D721Med (cell line): ENCODE measurements at places on chromosomes 3 and 15.
A peak's percentile ranks its signal among the peaks of the same experiment; 100 is the strongest.

DNA sequence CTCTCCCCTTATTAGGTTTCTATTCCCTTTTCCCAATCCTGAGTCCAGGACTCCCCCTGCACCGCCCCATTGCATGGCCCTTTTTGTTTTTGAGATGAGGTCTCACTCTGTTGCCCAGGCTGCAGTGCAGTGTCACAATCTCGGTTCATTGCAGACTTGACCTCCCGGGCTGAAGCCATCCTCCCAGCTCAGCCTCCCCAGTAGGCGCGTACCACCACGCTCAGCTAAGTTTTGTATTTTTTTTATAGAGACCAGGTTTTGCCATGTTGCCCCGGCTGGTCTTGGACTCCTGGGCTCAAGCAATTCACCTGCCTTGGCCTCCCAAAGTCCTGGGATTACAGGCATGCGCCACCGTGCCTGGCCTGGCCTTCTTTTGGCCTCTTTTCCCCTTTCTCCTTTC, 29.3 kb downstream of the PDIA5 start:
- no peak for DNase-seq

- DNase-seq, result no peak
Observed at GRCh38 chr3:80612366-80612765, 844.6 kb upstream of the ROBO1 start.

DNA sequence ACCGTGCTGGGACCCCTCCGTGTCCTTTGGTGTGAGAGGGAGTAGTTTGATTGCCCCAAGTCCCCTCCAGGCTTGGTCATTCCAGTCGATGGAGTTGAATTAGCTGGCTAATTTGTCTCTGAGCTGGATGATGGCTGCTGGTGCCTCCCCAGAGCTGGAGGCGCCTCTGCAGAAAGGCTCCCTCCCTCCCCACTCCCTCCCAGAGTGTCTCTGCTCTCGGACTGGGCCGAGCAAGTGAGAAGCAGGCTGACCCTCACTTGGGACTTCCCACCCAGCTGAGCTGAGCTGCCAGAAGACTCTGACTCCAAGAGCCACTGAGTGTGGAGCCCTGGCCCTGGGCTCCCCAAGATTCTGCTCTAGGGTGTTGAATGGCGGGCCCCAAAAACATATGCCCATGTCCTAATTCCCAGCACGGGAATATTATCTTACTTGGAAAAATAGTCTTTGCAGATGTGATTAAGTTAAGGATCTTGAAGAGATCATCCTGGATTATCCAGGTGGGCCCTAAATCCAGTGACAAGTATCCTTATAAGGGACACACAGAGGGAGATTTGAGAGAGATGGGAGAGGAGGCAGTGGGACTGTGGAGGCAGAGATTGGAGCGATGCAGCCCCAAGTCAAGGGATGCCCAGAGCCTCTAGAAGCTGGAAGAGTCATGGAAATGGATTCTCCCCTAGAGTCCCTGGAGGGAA, 60.7 kb upstream of the TLE3 start:
- DNase-seq, result peak; percentile 55

GRCh38 chr15:26628879-26629529, 143.9 kb downstream of the GABRB3 start:
- no peak for DNase-seq

- DNase-seq, result no peak
Observed at GRCh38 chr3:96182756-96183155, 631.6 kb upstream of the EPHA6 start.

DNA sequence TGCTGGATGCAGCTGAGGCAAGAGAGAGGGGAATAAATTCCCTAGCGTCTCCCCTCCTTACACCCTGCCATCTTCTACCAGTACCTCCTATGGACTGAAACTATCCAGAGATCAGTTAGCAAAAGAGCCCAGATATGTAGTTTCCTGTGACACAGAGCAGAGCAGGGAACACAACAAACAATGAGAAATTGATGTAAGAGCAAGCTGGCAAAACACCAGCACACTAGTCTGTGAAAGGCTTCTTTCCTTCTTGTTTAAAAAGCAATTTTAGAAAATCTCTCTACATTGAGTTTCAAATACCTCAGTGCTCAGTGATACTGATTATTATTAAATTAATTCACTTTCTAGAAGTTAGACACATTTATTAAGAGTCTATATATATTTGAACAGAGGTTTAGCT, 215.6 kb upstream of the AZI2 start:
- DNase-seq, result no peak

DNA sequence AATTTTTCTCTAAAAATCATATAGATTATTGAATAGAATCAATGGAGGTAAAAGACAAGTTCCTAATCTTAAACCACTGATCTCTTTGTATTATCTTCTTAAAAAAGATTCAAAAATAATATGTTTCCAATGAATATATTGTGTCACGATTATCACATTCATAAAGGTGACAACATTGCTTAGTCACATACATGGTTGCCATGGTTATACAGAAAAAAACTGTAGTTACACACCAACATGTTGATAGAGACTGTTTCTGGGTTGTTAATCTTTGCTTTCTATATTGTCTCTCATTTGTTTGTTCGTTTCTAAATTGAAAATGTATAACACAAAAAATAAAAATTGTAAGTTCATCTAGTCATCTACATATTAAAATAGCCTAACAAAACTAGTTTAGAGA, 376.0 kb upstream of the ALCAM start:
- no peak for DNase-seq

GRCh38 chr3:71305231-71306206, 278.0 kb downstream of the FOXP1 start:
- no peak for DNase-seq

- DNase-seq, result no peak
Observed at GRCh38 chr3:171846597-171846996, 3.4 kb downstream of the TMEM212 start.

DNA sequence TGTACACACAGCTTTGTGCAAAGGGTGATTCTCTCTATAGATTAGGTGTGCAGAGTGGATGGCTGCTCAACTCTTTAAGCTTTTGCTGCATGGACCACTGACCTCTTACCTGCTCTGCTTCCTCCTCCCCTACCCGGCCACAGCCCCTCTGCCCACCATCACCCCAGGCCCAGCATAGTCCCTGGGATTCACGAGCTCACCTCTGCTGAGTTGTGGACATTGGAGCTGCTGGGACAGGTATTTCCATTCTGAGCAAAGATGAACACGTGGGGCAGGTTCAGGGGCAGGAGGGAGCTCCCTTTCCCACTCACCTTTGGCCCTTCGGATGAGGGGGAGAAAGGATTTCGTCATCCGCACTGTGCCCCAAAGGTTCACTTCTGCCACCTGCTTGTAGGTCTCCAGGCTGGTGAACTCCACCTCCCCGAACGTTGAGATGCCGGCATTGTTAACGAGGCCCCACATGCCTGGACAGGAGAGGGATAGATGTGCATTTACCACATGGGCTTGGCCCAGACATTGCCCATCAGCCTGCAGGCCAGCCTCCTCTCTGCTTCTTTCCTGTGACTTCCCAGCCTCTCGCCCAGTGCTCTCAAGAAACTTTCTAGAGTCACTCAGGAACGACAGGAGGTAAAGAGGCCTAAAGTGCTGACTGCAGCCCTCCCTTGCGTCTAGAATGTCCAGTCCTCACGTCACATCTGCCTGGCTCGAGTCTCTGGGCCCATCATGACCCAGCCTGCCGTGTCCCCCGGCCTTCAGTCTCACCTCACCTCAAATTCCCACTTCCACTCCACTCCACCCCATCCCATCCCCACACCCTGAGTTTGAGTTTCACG, 41.6 kb downstream of the BDH1 start:
- DNase-seq, result no peak

DNA sequence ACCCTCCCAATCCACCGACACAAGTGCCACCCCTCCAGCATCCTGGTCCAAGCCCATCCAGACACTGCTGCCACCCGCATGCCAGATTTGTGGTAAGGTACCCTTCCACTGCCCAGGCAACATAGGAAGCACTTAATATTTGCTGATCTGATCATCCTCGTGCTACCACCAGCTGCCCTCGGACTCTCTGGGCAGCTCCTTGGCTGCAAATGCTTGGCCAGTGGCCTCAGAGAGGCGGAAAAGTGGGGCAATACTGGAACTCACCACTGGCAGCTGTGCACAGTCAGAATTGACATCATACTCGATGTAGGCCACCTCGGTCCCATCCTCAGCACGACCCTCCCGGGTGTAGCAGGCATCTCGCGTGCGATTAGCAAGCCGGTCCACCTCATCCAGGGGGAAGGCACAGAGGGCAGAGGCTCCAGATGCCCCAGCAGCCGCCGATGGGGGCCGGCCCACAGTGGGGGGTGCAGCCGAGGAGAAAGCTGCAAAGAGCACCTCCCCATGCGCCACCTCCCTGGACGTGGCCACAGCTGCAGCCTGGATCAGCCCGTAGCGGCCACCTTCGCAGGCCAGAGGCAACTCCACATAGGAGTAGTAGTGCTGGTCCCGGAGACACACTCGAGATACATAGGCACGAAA, 6.5 kb downstream of the PLXNB1 start:
- DNase-seq, result no peak

GRCh38 chr3:149089395-149089794, 3.1 kb upstream of the HLTF start:
- no peak for DNase-seq

- no peak for DNase-seq
Observed at GRCh38 chr15:30924353-30924752, 20.6 kb downstream of the FAN1 start.

DNA sequence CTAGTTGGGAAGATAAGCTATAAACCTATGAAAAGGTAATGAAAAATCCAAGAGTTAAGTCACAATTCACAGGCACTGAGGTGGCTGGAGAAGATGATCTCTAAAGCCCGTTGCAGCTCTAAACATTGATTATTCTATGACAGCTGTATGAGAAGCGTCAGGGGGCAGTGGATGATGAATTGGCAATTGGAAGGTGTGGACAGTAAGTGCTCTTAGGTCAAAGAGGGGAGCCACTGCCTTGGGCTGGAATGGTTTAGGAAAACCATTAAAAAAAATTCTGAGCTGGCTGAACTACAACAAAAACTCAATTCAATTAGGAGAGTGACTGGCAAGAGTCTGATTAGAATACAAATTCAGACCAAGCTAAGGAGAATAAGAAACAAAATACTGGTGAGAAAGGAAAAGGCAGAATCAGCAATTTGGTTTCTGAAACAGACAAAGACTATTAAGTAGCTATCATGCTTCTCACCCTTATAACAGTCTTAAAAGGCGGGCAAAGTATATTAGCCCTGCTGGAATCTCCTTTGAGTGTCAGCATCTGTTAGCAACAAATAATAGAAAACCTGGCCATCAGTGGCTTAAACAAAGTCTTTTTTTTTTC, 8.8 kb upstream of the NMD3 start:
- DNase-seq, result no peak

- DNase-seq, result no peak
Observed at GRCh38 chr3:100815583-100815982, 106.3 kb downstream of the TFG start.

GRCh38 chr3:156396851-156397250, 158.1 kb downstream of the SSR3 start:
- DNase-seq, result no peak

DNA sequence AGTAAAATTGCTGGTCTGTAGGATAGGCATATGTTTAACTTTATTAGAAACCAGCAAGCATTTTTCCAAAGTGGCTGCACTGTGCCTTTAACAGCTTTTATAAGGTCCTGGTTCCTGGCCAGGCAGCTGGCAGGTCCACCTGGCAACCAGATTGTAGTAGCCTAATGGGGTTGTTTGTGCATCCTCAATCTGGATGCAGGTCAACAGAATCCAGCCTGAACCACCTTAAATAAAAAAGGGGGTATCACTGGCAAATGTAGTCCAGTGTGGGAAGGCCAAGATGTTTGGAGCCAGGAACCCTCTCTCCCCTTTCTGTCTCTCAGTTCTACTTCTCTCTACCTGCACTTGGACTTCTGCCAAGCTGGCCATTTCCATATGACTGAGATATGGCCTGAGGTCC, 200.3 kb downstream of the ZNF621 start:
- no peak for DNase-seq

DNA sequence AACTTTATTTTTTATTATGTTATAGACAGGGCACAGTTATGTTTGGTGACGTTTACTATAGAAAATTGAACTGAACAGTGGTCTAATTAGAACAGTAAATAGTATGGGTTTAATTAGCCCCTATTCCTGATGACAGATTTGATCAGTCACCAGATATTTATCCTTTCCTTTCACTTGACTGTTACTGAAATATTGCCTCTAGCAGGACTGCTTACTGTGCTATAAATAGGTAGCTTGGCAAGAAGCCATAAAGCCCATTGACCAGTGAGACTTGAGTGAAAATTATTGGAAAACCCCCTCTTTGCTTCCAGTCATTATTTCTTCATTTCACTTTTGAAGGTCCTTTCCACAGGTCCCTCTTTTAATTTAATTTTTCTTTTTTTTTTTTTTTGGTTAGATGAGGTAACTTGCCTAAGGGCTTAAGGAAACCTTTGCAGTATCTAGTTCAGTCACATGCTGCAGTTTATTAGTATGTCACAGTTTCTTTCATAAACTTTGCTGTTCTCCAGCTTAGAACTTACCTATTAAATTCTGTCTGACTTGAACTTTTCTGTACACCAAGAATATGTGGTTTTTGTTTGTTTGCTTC, 115.6 kb downstream of the ADAMTSL3 start:
- DNase-seq, result no peak

GRCh38 chr3:46280105-46280797, 38.0 kb downstream of the CCR3 start:
- DNase-seq, result no peak

- DNase-seq, result peak; percentile 58
Observed at GRCh38 chr15:78308422-78309032, 9.1 kb upstream of the SKIC8 start.

GRCh38 chr3:127077505-127078064, 94.7 kb downstream of the PLXNA1 start:
- DNase-seq, result peak; percentile 77

DNA sequence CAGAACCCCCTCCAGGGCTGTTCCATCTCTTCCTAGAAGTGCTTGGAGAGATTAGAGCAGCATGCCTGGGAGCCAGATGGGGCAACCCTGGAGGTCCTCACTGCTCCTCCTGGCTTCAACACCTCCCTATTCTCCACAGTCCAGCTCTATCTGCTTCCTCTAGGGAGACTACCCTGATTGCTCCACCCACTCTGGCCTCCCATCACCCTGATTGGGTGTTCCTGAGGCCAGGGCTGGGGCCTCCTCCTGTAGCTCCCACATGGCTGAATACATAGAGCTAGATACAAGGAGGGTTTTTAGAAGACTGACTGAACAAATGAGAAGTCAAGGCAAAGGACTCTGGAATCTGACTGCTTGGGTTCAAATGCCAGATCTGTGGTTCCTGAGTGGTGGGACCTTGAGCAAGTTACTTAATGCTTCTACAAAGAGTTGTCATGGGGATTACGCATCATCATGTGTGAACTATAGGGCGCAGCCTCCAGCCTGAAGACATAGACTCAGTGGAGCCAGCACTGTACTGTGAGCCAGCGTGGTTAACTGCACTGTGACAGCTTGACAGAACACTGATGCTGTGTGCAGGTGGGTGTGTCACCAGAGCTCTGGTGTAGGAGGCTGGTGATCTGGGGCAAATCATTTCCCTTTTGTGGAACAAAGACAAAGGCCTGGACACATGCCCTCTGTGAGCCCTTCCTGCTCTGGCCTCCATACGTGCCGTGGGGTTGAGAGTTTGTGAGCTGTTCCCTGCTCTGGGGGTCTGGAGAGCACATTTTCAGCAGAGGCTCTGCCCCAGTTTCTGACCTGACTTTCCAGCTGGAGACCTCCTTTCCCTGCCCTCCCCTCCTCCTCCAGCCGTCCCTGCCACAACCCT, 74.8 kb downstream of the SCN5A start:
- DNase-seq, result no peak

GRCh38 chr3:107772016-107772415, 249.3 kb downstream of the BBX start:
- no peak for DNase-seq

GRCh38 chr15:36831125-36831903, 251.9 kb downstream of the CDIN1 start:
- no peak for DNase-seq

GRCh38 chr3:150327678-150328653, 80.1 kb upstream of the TSC22D2 start:
- no peak for DNase-seq
